ENCODE measurements at places on chromosomes 1 and 21. TPM values are rescaled to one million over a fixed set of nuclear protein-coding genes. Genes with fewer than 3 reads are reported as not detected.

GRCh38 chr1:15671430-15671829 lies 12.7 kb upstream of the PLEKHM2 start:
- DNase-seq: no peak

GRCh38 chr1:169110689-169111447 lies 4.4 kb downstream of the ATP1B1 start:
- DNase-seq: no peak

DNA sequence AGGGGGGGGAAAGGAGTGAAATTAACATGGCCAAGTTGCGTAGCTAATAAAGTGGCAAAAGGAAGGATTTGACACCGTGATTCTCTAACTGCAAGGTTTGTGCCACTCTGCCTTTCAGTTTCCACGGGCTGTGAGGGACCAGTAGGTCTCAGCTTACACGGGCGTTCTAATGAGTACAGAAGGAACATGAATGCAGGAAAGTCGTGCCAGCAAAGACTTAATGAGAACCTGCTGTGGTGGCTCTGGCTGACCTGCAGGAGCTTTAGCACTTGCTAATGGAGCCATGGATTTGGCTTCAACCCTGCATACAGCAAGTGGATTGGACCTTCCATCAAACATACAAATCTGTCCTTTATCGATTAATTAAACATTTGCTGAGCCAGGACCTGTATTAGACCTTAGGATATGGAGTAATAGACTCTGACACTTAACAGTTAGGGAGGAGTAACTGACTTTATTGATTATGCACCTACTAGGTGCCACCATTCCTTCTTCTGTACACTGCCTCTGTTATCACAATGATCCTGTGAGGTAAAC lies 15.1 kb upstream of the PITHD1 start:
- no peak for DNase-seq

Gene HHAT
- 31.6 TPM for total RNA-seq

Gene KCNT2
- total RNA-seq: 3.0 TPM

Data from breast epithelium (tissue), 4 donors.